ENCODE measurements at places on chromosomes 3 and 15.

GRCh38 chr3:138440596-138440995, 6.2 kb downstream of the ESYT3 start:
- DNase-seq: no peak

- no peak for DNase-seq
Observed at GRCh38 chr15:51533672-51534398, 88.7 kb downstream of the DMXL2 start.

GRCh38 chr3:110323349-110323748, 748.3 kb upstream of the NECTIN3 start:
- DNase-seq: no peak

- DNase-seq: no peak
Observed at GRCh38 chr15:84740691-84741090, 7.7 kb upstream of the ZNF592 start.

All from stimulated activated CD4-positive, alpha-beta T cell treated with anti-CD3 and anti-CD28 coated beads, Interleukin-12 subunit alpha, Interleukin-12 subunit beta, amount 100 ng/mL, for 4 hours (primary cell).